ENCODE measurements at places on chromosomes 2 and 18.

DNA sequence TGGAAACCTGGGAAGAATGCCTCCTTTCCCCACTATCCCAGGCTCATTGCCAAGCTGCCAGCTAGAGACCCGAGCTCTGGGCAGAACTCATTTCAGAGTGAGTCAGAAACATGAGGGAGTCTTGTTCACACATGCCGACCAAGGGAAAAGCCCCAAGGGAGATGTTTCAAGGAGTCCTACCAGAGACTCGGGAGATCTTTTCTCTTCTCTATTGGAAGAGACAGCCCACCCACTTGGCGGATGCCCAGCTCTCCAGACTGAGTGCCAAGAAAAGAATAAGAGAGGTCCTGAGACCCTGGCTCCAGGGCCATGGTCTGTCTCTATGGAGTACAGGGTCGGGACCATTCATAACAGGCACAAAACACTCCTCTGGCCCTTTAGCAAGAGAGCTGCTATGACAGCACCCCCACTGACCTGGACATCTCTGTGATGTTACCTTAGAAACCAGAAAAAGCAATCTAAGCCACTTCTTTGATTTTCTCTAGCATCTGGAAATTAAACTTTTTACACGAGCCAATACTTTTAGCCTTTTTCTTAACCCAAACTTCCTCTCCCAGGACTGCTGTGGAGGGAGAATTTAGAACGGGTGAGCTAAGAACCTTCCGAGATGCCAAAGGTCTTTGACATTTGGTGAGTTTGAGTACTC is 18.5 kb upstream of the IGFBP5 start:
- peak; percentile 93 for DNase-seq

GRCh38 chr2:138180692-138181386 is 216.6 kb downstream of the HNMT start:
- peak; percentile 7 for DNase-seq

- DNase-seq, result no peak
Measured at GRCh38 chr2:234027641-234028040, 22.9 kb upstream of the SPP2 start.

DNA sequence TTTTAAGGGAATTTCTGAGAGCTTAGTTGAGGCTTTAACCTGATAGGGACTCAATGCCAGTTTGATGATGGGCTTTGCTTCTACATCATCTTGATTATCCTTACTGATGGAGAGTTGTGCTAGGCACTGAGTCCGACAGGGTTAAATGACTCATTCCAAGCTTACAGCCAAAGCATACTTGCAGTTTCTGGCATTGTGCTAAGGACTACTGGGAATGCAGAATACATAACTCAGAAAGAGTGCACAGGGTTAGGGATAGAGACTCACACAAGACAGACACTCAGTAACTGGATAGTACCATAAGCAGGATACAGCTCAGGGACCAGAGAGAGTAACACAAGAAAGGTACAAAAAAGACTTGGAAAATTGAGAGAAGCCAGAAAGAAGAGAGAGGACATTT is 94.1 kb upstream of the SLC14A2 start:
- DNase-seq, result peak; percentile 90

- no peak for DNase-seq
Measured at GRCh38 chr2:11831415-11831814, 85.0 kb downstream of the LPIN1 start.

DNA sequence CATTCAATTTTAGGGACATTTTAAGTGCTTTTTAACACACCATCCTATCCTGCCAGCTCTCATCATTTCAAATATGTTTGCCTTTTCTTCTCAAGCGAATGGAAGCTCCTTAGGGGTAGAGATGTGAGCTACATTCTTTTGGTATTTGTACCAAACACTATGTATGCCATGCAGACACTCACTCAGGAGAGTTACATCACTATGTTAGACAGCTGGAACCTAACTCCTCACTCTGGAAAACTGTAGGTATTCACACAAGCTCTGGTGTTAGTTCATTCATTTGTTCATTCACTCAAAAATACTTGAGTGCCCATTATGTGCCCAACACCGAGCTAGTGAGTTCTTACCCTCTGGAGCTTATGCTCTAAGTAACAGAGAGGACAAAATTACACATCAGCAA is 26.4 kb upstream of the RNU4ATAC start:
- DNase-seq, result no peak

- peak; percentile 63 for DNase-seq
Measured at GRCh38 chr2:9737053-9737875, 106.0 kb upstream of the TAF1B start.

GRCh38 chr2:121588357-121588756 is 57.7 kb downstream of the RNU4ATAC start:
- DNase-seq, result no peak

- DNase-seq, result no peak
Measured at GRCh38 chr2:227164763-227165291, 403 bp downstream of the COL4A3 start.

- DNase-seq, result no peak
Measured at GRCh38 chr2:22442051-22442450, 942.9 kb upstream of the KLHL29 start.

DNA sequence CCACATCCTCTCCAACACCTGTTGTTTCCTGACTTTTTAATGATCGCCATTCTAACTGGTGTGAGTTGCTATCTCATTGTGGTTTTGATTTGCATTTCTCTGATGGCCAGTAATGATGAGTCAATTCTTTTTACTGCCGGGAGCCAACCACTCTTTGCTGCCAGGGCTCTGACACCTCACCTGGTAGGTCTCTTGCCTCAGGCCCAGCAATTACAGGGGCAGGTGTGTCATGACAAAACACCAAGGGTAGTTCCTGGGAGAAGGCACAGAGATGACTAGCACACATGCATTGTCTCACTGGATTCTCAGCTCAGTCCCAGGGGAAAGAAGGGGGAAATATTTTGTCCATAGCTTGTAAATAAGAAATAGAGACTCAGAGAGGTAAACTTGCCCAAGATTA is 122.3 kb downstream of the CHST9 start:
- no peak for DNase-seq

DNA sequence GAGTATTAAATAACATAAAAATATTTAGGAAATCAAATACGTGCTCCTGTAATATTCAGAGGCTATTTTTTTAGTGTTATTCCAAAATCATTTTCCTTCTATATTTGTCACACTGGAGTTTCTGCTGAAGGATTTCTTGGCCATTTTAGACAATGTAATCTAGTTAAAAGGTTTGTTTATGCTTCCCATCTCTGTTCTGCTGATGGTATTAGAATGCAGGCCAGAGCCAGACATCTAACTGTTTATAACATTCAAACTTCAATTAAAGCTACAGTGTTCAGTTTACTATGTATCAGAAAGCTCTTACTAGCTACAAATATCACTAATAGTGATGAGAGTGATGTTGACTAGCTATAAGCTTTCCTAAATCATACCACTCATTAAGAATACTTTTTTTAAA is 7.9 kb downstream of the MBD5 start:
- no peak for DNase-seq

GRCh38 chr2:7109533-7109885 is 192.3 kb downstream of the RNF144A start:
- DNase-seq, result no peak

DNA sequence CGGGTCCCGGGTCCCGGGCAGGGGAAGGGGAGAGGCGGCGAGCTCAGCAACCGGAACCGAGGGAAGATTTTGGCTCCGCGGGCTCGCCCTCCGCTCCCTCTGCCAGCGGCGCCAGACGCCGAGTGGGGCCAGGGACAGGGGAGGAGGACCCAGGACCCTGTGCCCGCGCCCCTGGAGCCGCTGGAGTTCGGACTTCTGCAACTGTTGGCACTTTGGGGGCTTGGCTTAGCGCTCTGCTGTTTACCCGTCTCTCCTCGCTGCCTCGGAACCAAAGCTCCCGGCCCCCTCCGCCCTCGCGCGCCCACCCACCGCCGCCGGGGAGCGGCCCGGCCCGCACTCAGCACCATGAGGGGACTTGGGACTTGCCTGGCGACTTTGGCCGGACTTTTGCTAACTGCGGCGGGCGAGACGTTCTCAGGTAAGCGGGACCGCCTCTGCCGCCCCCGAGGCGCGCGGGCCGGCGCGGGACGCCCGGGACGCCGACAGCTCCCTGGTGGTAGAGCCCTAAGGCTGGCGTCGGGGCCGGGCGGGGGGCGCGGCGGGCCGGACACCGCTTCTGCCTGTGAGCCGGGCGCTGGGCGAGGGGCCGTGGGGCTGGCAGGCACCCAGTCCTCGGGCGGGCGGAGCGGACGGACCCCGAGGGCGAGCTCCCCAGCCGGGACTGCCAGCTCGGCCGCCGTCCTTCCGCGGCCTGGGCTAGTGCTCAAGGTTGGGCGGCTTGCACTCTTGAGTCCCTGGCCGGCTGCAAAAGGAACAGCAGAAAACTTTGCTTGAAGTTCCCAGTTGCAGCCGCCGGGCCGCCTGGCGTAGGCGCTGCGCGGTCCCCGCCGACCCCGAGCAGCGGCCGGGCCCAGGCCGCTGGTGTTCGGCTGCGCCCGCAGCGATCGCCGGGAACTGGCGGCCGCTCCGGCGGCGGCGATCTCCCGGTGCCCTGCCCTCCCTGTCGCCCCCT is 634 bp downstream of the PTPRM start:
- peak; percentile 57 for DNase-seq
